Brain microvascular endothelial cell (primary cell): ENCODE measurements at places on chromosomes 11 and 22.
A peak's percentile ranks its signal among the peaks of the same experiment; 100 is the strongest.

DNA sequence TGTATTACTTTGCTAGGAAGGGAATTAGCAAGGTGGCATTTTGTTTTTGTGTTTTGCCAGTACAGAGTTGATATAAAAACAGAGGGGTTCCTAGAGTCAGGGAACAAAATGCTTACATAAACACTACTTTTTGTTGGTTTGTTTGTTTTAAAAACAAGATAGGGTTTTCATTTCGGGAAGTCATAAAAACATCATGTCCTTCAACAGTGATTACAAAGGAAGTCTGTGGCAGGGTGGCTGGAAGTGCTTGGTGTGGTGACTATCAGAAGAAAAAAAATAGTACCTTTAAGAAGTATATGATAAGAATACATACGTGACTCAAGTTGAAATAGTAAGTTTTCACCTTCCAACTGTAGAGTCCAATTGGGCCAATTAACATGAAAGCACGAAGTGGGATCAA, 1.2 kb upstream of the IL18 start:
- no peak for DNase-seq

- DNase-seq = no peak
These were observed 109.5 kb downstream of the FANCF start for GRCh38 chr11:22516111-22516510.

DNA sequence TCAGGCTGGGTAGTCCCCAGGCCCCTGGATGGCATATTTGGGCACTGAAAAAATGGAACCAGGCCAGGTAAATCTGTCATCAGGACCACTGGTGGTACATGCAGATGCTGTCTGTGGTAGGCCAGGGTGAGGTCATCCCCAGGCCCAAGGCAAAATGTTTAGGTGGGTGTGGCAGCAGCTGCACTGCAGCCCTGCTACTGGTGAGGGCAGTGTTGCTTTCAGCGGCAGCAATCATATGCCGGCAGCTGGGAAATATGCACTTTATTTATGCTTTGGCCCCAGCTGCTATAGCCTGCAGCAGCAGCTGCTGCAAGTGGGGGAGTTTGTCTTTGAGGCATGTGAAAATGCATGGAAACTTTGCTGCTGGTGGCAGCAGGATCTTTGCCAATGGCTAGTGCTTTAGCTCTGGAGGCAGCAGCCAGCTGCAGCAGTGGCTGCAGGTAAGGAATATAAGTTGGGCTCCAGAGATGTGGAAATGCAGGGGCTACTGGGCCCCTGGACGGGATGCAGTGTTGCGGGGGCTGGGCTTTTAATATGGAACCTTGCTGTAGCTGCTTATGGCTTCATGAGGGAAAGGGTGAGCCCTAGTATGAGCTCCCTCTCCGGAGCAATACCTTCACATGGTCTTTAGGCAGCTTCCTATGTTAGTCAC, 365.7 kb upstream of the CADM1 start:
- DNase-seq = no peak

DNA sequence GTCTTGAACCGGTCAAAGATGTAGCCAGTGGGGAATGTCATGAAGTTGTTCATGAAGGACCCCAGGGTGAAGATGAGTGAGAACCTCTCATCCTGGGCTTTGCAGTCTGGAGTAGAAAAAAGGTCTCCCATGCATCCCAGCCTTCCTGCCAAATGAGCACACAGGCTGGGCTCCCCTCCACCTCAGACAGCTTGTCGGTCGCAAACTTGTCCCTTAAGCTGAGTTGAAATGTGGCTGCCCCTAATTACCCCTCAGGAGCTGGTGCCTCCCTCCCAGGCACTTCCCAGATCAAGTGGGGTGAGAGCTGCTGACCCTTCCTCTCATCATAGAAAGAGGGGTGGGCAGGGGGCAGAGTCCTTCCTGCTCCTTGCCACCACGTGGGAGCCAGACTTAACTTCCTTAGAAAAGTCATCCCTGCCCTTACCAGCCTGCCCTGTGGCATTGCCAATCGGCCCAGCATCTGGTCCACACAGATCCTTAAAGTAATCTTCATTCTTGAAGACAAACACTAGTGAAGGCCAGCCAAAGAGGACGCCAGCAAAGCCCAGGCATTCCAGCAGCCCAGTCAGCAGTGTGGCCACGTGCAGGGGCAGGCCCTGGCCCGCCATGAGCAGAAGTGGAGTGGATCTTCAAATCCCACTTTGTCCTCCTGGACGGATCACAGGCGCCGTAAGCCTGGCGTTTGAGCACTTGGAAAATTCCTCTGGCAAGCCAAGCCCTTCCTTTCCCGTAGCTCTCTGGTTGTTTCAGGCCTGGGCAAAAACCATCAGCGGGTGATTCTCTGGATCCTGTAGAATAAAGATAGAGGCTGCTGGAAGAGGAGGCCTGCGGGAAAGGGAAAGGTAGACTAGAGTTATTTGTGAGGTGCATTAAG, 1.1 kb downstream of the SLC43A3 start:
- no peak for DNase-seq

DNA sequence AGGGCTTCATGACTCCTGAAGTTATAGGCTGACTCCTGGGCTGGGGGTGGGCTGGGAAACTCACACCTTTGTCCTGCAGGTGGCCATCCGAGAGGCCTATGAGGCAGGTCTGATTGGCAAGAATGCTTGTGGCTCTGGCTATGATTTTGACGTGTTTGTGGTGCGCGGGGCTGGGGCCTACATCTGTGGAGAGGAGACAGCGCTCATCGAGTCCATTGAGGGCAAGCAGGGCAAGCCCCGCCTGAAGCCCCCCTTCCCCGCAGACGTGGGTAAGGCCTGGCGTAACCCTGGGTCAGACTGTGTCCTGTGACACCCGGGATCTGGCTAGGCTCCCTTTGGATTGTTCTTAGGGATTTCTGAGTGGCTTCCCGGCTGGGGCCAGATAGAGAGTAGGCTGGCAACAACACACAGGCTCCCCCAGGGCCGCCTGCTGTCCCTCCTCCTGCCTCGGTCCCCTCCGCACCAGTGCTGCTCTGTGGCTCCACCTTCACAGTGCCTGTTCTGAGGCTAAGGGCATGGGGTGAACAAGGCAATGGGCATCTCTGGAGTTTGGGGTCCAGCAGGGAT, 3.6 kb downstream of the NDUFV1 start:
- DNase-seq = no peak

- no peak for DNase-seq
These were observed 6.2 kb downstream of the ROBO4 start for GRCh38 chr11:124891373-124891861.

GRCh38 chr11:73167363-73167954, 25.3 kb upstream of the FCHSD2 start:
- no peak for DNase-seq

DNA sequence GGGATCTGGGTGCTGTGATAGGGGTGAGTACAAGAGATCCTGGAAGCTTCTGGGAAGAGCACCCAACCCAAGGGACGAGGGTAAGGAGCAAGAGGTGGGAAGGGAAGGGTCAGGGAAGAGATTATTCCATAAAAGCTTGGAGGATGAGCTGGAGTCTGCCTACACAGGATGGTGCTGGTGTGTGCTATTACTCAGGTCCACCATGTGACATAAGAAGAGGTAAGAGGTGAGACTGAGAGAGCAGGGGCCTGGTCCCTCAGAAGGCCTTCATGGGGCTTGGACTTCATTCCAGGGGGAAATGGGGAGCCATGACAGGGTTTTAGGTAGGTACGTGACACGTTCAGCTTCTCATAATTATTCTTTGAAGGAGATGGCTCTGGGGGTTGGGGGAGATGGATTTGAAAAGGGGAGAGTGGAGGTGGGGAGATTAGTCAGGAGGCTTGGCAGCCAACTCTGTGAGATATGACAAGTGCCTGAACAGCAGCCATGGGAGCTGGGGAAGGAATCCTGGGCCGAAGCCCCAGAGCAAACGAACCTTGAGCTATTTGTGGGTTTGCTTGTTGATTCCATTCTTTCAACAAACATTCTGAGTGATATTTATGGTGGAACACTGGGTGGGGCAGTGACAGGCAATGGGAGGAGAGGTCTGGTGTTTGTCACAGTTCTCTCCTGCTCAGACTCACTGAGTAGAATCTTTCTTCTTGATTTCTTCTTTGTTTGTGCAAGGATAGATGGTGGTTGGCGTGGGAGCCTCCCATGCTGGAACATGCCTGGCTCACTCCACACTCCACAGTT, 11.2 kb upstream of the NCAM1 start:
- DNase-seq = no peak

- DNase-seq = no peak
These were observed 860 bp downstream of the PRMT3 start for GRCh38 chr11:20388096-20389055.

DNA sequence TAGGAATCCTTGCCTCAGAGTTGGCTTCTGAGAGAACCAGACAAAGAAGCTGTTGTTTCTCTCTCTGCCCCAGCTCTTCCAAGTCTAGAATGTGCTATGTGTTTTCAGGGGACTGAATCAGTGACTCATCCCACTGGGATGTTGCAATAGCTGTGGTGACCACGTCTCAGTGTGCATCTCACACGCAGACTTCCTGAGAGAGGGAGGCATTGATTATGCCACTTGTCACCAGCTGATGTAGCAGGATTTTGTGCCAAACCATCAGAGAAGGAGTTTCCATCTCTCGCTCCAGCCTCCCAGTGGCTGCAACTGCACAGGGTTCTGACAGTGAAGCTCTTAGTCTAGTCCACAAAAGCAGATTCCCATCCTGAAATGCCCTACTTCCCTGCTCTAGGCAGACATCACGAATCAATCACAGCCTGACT, 455.8 kb downstream of the MIAT start:
- peak; percentile 97 for DNase-seq

DNA sequence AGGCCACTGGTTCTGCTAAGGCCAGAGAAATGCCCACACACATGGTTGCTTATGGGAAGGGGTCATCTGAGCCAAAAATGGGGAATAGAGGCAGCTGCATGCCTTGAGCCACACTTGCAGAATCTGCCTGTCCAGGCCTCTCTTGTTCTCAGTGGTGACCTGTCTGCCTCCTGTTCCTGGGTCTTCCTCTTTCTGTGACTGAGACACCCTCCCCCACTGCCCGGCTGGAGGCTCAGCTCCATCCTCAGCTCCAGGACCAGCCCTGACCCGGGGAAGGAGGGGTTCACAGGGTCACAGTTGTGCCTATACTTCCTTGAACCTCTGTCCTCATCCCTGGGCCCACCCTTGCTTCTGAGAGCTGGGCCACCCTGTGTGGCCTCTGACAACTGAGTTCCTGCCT, 52.3 kb downstream of the CSF2RB start:
- DNase-seq = no peak

GRCh38 chr11:109940816-109941215, 152.4 kb upstream of the ZC3H12C start:
- DNase-seq = peak; percentile 93

GRCh38 chr11:41522391-41522790, 62.9 kb upstream of the LRRC4C start:
- DNase-seq = peak; percentile 6

- DNase-seq = no peak
These were observed 70.1 kb upstream of the TIMP3 start for GRCh38 chr22:32731372-32731771.

- no peak for DNase-seq
These were observed 476.4 kb downstream of the INSC start for GRCh38 chr11:15591112-15591537.

- DNase-seq = no peak
These were observed 23.7 kb downstream of the HTR3B start for GRCh38 chr11:113928311-113928710.

- no peak for DNase-seq
These were observed 7.1 kb downstream of the MGAT3 start for GRCh38 chr22:39463931-39464390.

- DNase-seq = no peak
These were observed 3.1 kb downstream of the HYLS1 start for GRCh38 chr11:125890447-125891100.
